ENCODE measurements at places on chromosomes 3 and 15.

DNA sequence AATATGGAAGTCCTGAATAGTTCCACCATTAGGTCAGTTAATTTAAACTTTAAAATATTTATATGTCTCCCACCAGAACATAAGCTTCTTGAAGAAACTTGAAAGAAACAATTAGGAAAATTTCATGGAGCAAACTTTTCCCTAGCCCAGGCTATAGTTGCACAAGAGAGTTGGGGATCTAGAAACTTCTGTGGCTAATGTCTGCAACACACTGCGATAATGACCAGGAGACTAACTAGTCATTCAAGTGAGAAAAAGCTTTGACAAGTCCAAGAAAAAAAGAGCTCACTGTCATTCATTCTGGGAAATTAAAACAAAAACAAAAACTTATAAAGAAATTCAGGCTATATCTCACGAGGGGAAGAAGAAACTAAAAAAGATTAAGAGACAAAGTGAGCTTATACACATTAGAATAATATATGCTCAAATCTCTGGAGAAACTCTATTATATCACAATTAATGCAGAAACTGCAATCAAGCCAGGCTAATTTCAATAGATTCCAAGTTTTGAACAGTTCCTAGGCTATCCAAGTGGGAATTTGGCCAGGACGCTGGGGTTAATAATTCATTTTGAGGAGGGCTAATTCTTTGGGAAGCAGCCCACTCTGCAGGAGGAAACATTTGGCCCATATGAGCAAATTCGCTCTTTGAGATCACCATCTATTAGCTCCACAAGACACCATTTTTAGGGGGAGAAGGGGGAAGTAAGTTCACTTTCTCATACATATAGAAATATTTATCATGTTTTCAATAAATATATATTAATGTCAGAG, 134.6 kb downstream of the MEIS2 start:
- no peak for DNase-seq

- DNase-seq, result no peak
Observed at GRCh38 chr3:39748763-39749162, 60.6 kb upstream of the MYRIP start.

GRCh38 chr3:70400194-70400593, 87.8 kb upstream of the MDFIC2 start:
- DNase-seq, result no peak

- DNase-seq, result no peak
Observed at GRCh38 chr3:173351886-173352285, 45.7 kb upstream of the NLGN1 start.

- DNase-seq, result no peak
Observed at GRCh38 chr15:31373970-31374369, 47.3 kb downstream of the KLF13 start.

- no peak for DNase-seq
Observed at GRCh38 chr3:46929324-46929723, 47.2 kb downstream of the CCDC12 start.

DNA sequence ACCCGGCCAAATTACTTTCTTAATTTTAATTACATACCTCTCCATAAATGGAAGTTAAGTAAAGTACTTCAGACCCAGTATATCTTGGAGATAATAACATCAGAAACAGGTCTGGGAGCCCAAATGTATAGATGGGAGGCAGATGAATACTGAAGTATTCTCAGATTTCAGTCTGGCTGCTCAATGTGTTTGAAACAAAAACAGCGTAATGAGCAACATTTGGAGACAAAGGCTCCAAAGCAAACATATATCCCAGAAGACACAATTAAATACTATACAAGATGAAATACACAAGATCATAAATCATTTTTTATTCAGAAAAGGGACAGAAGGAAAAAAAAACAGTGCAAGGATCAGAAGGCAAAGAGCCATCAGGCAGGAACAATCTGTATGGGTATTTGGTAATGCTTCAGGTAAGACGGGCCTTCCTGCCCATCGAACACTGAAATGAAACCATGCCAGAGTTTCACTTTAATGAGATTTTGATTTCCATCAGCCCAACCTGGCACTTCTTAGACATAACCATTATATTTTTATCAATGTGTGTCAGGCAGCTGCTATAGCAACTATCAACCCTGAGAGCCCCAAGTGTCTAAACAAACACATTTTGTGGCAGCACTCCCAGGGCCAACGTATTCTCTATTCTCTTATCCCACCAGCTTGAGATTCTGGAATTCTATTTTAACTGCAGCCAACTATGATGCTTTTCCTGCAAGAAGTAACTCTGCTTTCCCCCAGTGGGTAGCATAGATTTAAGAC, 210.8 kb downstream of the STT3B start:
- no peak for DNase-seq

- DNase-seq, result no peak
Observed at GRCh38 chr3:14335774-14336748, 66.3 kb upstream of the SLC6A6 start.

- DNase-seq, result no peak
Observed at GRCh38 chr3:111700054-111700453, 104.9 kb upstream of the ZBED2 start.

GRCh38 chr3:37899711-37900306, 38.1 kb downstream of the CTDSPL start:
- DNase-seq, result no peak

- DNase-seq, result no peak
Observed at GRCh38 chr3:123732447-123732846, 147.6 kb upstream of the HACD2 start.

DNA sequence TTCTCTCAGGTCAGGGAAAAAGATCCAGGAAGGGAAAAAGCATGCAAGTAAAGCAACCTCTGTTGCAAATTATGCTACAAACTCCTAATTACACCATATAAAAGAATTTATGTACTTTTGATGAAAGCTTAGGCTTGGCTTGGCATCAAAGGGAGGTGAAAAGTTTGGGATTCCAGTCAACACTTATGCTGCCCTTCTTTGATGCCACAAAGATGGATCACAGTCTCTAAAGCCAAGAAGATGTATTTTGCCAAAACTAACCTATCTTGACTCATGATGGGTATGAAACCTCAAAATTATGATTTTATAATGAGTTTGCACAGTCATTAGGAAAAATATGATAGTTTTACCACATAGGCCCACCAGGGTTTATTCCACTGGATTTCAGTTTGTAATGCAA, 101.0 kb upstream of the CCDC80 start:
- DNase-seq, result no peak

DNA sequence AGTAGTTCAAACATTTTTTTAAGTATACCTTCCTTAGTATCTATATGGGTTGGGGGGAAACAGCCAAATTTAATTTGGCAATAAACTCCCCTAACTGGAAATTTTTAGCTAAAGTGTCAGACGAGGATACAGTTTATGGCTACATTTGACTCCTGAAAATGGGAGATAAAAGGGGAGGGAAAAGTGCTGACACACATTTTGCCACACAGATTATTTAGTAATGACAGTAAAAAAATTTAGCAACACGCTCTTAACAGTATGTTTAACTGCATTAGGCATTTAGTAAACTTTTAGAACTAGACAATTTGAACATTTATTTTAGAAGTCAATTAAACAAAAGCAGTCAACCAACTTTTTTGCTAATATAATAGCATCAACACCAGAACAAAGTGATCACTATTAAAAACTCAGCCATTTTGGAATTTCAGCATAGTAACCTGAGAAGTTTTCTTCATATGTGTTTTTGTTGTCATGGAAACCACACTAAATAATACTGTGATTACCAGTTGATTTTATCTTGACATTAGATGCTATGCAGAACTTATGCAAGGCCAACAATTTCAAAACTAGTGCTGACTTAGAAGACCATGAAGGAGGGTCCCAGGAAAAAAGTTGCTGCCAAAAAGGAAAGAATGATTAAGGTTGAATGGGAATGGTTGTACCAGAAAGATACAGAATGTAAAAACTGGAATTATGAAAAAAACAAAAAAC, 47.0 kb upstream of the TFG start:
- no peak for DNase-seq

DNA sequence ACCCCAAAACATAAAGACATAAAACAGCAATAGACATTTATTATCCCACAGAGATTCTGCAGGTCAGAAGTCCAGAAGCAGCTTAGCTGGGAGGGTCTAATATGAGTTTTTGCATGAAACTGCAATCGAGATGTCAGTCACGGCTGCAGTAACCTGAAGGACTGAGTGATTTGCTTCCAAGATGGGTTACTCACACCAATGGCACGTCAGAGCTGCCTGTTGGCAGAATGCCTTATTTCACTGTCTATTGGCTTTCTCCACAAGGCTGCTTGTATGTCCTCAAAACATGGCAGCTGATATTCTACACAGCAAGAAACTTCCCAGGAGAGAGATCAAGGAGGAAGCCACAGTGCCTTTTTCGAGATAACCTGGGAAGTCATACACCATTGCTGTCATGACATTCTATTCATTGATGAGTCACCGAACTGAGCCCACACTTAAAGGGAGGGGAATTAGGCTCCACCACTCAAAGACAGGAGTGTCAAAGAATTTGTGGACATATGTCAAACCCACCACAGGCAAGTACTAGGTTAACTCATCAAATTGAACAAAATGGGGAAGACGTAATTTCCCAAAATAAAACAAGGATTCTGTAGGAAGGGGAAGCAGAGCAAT, 122.2 kb downstream of the SYNPR start:
- DNase-seq, result no peak

DNA sequence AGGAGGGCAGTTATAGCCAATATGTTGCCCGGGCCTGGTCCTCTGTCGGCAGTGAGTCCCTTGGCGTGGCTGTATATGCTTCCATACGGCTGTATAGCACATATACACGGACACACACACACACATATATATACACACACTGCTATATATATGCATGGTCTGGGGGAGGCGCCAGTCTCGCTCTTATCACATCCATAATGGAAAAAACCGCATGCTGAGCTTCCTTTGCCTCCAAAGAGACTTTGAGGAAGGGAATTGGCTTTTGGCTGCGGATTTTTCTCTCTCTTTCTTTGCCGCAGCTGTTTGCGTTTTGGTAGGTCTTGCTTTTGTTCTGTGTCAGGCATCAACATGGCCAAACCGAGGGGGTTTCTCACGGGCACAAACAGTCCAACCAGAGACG, 11.3 kb upstream of the TMEM115 start:
- no peak for DNase-seq

DNA sequence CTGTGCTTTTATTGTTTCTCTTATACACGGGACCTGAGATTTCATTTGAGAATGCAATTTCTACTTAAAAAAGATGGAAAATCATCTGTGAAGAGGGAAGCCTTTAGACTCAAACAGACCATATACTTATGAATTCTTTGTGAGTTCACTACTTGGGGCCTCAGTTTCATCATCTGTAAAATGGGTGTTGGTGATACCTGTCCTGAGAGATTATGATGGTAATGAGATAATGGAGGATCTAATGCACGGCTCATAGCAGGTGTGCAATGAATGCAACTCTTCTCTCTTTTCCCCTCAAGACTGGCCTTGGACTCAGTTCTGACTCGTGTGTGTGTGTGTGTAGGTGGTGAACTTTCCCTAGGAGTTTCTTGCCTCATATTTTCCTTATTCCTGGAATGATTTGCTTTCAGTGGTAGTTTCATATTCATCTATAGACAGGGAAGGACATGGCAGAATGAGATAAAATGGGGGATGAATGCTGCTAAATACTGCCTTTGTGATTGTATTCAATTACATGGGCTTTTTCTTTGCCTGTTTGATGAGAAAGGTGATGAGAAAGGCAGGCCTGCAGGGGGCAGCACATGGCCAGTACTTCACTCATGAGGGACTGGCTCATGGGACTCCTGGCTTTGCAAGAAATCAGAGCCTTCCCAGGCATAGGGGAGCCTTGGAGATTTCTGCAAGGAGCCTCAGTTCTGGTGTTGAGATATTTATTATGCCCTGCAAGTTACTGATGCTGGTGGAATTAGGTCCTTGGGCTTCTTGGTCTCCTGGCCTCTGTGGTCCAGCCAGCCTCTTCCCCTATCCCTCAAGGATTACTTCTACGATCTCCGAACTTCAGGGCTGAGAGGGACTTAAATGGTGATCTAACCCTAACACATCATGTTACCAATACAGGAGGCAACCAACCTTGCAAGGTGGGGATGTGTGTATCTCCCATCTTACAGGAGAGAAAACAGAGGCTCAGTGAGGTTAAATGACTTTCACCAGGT, 70.7 kb downstream of the RPLP1 start:
- DNase-seq, result peak; percentile 16

DNA sequence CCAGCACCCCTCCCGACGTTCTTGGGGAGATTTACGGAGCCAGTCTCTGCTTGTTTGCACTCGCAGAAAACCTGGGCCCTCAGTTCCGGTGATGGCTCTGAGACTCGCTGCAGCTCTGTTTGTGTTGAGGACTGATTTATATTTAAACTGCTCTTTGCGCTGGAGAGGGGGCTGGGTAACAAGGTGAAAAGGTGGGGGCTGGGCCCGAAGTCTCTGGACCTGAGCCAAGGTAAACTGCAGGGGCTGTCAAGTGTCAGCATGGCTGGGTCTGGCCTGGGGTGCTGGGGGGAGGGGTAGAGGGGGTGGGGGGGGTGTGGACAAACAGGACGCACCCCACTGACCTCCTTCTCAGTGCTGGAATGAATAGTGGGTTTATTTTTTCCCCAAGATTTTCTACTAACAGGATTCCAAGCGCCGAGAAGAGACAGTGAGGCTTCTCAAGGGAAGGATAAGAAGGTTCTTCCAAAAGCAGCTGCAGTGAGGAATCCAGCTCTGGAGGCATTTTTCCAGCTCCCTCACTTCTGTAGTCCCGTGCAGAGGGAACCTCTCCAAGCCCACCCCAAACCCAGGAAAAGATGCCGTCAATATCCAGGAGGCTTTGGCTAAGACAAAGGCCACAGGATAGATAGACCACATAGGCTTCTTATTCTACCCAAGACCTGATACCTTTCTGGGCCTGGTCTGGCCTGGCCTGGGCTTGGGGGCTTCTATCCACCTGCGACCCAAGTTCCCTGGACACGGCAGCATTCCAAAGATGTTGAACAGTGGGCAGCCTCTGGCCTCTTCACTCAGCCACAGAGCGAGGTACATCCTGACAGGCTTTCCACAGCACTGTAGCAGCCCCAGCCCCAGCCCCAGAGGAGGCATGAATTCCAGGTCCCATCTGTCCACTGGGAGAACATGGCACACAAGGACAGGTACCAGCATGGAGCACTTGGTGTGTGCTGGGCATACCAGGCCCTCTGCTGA, 938 bp upstream of the SLCO2A1 start:
- no peak for DNase-seq

DNA sequence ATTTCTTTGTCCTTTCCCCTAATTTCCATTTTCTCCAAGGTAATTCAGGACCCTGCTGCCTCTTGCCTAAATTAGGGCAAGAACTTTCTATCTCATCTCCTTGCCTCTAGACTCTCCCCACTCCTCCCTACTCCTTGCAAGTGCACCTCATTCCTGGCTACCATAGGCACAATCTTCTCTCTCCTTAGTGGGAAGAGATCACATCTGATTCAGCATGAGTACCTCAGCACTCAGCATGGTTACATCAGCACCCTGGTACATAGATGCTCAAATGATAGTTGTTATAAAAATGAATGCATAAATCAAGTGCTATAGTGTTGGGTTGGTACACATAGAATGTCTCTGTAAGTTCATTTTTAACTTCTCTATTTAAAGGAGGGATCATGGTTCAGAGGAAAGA, 313.4 kb upstream of the RASGRP1 start:
- no peak for DNase-seq

DNA sequence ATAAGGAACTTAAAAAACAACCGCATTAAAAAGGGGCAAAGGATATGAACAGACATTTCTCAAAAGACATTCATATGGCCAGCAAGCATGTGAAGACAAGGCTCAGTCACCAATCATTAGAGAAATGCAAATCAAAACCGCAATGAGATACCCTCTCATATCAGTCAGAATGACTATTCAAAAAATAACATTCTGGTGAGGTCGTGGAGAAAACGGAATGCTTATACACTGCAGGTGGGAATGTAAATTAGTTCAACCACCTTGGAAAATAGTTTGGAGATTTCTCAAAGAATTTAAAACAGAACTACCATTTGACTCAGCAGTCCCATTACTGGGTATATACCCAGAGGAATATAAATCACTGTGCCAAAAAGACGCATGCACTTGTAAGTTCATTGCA, 496.6 kb upstream of the SGO1 start:
- no peak for DNase-seq
